ENCODE measurements at places on chromosomes 4 and X.
A peak's percentile ranks its signal among the peaks of the same experiment; 100 is the strongest.

DNA sequence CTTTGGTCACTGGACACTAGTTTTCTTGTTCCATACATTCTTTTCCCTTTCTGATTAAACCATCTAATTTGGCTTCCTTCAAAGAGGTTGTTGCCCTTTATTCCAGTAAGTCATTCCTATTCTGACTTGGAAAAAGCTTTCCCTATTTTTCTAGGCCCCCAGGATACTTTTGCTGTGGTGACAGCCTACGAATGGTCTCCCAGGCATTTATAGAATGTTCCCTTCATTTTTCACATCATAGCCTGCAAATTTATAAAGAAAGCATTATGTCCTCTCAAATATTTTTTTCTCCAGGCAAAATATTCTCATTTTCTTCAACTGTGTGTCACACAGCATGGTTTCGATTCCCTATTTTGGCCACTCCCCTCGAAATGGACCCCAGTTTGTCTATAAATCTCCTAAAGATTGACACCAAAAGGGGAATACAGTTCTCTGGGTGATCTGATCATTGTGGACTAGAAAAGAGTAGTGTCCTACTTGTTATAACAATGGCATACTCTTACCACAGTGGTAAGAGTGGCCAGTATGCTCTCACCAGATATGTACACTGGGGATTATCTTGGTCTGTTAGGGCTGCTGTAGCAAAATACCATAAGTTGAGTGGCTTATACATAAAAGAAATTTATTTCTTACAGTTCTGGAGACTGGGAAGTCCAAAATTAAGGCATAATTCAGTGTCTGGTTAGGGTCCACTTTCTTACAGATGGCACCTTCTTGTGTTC, 41.5 kb upstream of the BMP2K start:
- no peak for DNase-seq

- DNase-seq: no peak
Measured at GRCh38 chr4:145452447-145453162, 29.0 kb upstream of the SMAD1 start.

DNA sequence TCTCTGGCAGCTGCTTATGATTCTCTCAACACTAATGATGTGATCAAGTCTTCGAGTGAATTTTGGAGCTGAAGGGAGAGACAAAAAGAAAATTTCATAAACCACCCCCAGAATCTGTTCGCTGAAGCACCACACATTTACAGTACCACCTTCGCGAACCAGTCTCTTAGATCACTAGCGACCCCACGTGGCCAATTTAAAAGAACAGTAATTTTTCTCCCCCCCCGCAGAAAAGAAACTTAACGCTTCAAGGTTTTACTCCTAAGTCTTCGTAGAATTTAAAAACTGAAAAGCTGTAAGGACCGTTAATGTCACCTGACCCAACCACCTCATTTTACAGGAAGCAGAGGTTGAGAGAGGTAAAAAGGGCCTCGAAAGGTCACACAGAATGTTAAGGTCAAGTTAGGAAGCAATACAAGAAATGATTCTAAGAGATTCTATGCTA, 187.5 kb downstream of the QDPR start:
- peak; percentile 24 for DNase-seq

- DNase-seq: no peak
Measured at GRCh38 chr4:138063581-138063980, 178.6 kb downstream of the SLC7A11 start.

DNA sequence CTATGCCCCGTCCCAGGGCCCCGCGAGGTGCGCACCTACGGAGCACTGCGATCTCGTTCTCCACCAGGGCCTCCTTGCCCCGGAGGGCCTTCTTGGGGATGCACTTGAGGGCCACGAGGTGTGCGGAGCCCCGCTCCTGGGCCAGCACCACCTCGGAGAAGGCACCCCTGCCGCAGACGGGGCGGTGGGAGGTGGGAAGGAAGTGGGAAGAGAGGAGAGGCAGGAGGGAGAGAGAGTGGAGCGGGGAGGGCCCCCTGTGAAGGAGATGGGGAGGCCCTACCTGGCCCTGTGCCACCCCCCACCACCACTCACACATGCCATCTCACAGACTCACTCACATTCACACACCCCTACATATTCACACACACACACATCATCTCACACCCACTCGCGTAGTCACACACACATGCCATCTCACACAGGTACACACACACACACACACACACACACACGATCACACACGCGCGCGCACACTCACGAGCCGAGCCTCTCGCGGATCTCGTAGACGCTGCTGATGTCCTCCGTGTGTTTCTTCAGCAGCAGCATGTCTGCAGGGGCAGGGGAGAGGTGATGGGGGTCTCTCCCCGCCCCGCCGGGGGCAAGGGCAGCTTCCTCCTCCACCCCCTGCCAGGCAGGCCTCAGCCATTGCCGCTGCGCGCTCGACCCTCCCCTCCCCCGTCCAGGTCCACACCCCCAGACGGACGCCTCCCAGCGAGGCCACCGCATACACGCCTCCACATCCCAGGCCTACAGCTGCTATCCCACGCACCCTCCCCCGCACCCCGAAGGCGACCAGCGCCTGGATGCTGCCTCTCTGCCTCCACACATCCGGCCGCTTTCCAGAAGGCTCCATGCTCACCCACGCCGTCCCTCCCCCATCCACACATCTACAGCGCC, 834 bp downstream of the PNCK start:
- no peak for DNase-seq

- no peak for DNase-seq
Measured at GRCh38 chr4:40402556-40402955, 67.4 kb downstream of the CHRNA9 start.

- DNase-seq: no peak
Measured at GRCh38 chrX:8604131-8604530, 127.8 kb downstream of the ANOS1 start.

DNA sequence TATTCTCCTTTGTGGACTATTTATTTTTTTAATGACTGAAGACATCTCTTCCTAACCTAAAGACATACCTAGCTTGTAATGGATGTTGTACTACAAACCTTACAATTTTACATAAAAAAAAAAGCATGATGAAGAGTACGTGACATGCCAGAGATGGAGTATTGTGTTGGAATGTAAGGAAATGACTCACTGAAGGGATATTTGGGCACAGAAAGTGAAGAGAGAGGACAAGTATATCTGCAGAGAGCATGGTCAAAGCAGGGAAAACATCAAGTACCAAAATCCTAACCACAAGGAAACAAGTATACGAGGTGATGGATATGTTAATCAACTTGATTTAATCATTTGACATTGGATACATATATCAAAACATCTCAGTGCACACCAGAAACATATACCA, 1051.4 kb upstream of the PRKX start:
- no peak for DNase-seq

DNA sequence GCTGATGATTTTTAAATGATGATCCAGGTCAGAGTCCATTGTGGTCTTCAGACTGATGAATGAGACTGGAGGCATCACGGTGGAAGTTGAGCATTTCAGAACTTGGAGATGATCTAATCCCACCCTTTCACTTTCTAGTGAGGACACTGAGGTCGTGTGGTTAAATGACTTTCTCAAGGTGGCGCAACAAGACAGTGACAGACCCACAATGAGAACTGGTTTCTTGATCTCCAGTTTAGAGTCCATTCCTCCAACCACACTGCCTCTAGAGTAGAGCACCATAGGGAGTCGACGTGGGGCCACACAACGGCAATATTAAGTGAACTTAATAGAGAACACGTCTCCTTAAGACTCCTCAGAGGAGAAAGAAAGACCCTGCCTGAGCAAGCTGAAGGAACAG, 381.0 kb downstream of the UNC5C start:
- DNase-seq: no peak

DNA sequence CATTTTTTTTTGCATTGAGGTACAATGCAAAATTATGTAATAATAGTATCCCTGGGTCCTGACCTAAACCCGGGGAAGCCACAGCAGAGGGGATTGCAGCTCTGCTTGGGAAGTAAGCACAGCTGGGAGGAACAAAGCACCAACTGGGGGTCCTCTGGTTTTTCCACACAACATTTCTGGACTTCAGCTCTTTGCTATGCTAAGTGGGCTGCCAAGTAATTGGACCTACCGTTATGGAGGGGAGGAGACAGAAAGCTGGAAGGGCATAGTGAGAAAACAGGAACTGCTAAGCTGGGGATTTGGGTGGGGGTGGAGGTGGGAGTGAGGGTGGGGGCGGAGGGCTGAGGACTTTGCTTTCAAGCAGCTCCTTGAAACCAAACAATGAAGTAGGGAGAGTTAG, 183.3 kb downstream of the ZIC3 start:
- no peak for DNase-seq

- no peak for DNase-seq
Measured at GRCh38 chrX:152044383-152044782, 69.9 kb upstream of the GABRE start.

- DNase-seq: no peak
Measured at GRCh38 chr4:186915816-186916215, 192.2 kb upstream of the FAT1 start.

DNA sequence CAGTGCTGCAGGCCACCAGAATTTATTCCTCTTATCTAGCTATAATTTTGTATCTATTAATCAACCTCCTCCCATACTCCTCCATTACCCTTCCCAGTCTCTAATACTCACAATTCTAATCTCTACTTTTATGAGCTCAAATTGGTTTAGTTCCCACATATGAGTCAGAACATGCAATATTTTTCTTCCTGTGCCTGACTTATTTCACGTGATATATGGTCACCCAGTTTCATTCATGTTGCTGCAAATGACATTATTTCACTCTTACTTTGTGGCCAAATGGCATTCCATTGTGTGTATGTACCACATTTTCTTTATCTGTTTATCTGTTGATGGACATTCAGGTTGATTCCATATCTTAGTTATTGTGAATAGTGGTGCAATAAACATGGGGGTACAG, 483.5 kb downstream of the ACTRT1 start:
- DNase-seq: no peak

DNA sequence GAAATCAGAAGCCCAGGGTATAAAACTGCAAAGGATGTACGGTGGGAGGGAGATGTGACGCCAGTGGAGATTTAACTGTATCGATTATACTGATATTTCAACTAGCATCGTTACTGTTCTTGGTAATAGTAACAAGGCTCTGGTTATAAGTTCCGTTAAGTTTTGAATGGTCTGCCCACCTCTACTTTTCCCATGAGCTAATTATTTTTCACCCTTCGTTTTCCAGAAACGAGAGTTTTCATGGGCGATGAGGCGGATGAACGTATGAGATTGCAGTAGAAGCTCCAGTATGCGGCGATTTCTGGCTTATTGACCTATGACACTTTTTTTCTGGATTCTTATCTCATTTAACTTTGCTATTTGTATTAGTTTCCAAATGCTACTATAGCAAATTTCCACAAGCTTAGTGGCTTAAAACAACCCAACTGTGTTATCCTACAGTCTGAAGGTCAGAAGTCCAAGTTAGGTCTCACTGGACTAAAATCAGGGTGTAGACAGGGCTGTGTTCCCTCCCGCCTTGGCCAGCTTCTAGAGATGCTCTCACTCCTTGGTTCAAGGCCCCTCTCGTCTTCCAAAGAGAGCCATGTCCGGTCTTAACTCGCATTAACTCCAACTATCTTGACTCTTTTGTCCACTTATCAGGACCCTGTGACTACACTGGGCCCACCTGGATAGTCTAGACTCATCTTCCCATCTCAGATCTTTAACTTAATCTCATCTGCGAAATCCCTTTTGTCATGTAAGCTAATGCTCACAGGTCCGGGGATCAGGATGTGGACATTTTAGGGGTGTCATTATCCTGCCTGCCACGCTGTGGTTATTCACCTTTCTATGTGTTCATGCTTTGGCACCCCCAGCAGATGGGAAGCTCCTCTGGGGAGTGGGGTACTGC, 122.5 kb downstream of the IRF2 start:
- no peak for DNase-seq

DNA sequence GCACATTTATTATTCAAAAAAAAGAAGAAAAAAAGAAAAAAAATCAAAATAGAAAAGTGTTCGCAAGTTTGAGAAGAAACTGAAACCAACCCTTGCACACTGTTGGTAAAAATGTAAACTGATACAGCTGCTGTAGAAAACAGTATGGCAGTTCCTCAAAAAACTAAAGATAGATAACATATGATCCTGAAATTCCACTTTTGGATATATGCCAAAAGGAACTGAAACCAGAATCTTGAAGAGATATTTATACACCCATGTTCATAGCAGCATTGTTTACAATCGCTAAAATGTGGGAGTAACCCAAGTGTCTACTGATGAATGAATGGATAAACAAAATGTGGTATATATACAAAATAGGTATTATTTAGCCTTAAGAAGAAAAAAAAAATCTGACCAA, 155.4 kb downstream of the TBCK start:
- no peak for DNase-seq

- DNase-seq: no peak
Measured at GRCh38 chr4:80035336-80035735, 37.7 kb downstream of the ANTXR2 start.

GRCh38 chrX:150202641-150203247, 160.4 kb upstream of the MAMLD1 start:
- DNase-seq: no peak

DNA sequence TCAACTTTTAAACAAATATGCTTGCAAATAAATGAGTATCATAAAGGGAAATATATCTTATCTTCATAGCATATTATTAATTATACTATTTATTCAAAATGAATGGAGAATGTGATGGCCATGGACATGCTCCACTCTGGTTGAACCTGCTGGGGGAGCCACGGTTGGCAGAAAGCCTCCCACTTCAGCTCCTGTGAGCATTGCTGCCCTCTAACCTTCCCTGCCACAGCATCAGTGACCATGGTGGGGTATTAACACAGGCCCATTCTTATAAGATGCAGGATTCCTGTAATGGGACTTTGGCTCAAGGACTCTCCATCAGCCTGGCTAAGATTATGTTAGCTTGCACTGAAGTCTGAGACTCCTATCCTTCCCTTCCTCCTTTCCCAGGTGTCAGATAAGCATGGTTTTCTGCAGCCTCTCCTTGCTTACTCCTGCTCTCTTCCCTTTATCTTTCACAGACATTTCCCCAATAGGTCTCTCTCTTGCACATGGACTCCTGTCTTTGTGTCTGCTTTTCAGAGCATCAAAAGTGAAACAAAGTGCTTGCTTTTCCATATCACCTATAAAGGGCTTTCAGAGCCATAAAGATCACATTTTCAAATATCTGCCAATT, 4.9 kb upstream of the ABRAXAS1 start:
- no peak for DNase-seq

GRCh38 chr4:139819082-139819481, 153.5 kb downstream of the MGST2 start:
- no peak for DNase-seq

Data from T-helper 9 cell (primary cell).